HCEC 1CT (cell line): ENCODE measurements at places on chromosomes 5 and 9.
A peak's percentile ranks its signal among the peaks of the same experiment; 100 is the strongest.

GRCh38 chr9:137114613-137115393 lies at the start of gene DPP7:
DPP7 (minus strand) TSS chr9:137114733; CDS start chr9:137114713, 20 bp downstream.
- peak; percentile 55 for DNase-seq

GRCh38 chr9:124897570-124898460 lies 35.9 kb downstream of the ARPC5L start:
- DNase-seq: no peak

- DNase-seq: no peak
Measured at GRCh38 chr5:97844797-97845196, 661.8 kb upstream of the RIOK2 start.

DNA sequence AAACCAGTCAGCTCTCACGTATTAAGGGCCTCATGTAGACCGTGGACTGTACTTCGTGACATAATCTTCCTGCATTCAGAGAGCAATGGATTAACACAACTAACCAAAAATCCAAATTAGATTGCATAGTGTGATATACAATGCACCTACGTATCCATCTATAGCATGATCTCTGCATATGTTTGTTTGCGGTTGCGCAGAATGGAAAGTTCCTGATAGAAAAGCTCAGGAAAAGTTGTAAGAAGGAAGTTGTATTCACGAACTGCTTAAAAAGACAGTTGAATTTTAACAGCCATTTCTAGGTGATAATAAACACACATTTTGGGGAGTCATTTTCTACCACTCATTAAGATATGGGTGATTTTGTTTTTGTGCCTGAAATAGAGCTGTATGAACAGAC lies 869.0 kb downstream of the TLE4 start:
- DNase-seq: no peak

- DNase-seq: no peak
Measured at GRCh38 chr5:2905741-2906140, 154.3 kb upstream of the IRX2 start.

- DNase-seq: no peak
Measured at GRCh38 chr9:8760000-8760767, 960.6 kb upstream of the DMAC1 start.

DNA sequence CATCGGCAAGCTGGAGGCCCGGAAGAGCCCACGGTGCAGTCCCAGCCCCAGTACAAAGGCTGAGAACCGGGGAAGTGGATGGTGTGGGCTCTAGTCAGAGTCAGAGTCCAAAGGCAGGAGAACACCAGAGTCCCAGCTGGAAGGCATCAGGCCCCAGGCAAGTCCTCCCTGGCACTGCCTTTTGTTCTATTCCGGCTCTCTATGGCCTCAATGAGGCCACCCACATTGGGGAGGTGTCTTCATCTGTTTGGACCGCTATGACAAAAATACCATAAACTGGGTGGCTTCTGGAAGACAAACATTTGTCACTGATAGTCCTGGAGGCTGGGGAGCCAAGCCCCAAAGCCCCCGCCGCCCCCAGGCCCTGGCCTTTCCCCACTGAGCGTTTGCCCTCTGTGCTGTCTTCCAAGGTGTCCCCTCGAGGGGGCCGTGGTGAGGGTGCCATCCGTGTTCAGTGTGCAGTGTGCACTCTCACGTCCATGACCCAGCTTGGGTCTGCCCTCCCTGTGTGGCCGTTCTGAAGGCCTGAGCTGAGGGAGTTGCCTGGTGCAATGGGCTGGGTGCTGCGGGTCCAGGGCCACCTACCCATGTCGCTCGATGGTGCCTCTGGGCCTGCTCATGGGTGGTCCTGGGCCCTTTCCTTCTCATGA lies 99.1 kb upstream of the PPP1R26 start:
- DNase-seq: no peak

DNA sequence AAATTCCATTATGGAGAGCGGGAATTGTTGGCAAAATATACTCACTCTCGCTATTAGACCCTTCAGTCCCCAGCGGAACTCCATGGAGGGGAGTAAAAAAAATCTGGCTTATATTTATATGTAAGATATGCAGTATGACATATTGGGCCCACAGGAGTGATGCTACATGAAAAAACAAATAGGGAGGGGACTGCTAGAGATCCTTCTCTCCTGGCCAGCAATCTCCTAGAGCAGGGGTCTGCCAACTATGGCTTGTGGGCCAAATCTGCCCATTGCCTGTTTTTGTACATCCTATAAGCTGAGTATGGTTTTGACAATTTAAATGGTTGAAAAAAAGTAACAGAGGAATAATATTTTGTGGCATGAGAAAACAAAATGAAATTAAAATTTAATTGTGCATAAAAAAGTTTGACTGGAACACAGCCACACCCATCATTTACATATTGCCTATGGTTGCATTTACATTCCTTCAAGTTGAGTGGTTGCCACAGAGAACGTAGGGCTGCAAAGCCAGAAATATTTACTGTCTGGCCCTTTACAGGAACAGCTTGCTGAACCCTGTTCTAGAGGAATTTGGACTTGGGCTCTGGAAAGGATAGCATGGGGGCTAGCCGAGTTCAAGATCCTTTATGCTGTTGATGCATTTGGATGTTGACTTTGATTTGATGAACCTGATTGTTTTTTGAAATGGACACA lies 197.3 kb upstream of the CLINT1 start:
- peak; percentile 9 for DNase-seq

- DNase-seq: no peak
Measured at GRCh38 chr5:120502531-120502930, 38.4 kb downstream of the PRR16 start.

GRCh38 chr5:34621277-34622097 lies 34.6 kb upstream of the RAI14 start:
- no peak for DNase-seq

GRCh38 chr5:170630711-170631141 lies 126.9 kb downstream of the KCNIP1 start:
- no peak for DNase-seq

- DNase-seq: peak; percentile 59
Measured at GRCh38 chr5:74667396-74667795, 17.6 kb upstream of the HEXB start.

DNA sequence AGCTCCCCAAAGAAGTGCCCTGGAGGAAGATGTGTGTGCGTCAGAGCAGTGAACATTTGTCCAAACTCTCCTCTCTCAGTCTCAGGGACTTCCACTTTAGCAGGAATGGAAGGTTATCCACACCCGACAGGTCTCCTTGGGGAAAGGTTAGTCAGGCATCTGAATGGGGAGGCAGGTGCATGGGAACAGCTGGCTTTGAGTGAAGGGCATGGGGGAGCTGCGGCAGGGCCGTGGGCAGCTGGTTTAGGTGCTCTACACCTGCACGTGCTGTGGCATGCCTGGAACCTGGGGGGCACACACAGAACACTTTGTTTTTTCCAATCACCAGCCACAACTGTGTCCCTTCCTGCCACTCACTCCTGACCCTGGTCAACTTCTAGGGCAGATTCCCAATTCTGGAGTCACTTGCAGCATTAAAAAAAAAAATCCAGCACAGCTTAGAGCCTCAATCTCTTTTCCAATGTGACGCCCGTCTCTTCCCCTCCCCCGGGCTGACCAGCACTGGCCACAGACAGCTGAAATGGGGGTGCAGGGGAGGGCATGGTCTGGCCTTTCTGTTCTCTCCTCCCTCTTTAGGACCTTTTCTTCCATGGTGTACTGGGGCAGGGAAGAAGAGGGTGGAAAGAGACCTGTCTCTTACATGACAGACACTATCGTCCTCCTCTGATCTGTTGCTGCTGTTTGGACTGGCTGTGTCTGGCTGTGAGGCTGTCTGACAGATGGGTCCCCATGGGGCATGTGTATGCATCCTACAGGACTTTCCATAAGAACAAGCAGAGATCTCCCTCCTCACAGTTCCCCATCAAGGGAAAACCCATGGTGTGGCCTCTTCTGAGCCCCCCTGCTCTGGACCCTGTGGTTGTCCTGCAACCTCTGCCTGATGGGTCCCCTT lies 9.5 kb upstream of the IL3 start:
- no peak for DNase-seq

- DNase-seq: no peak
Measured at GRCh38 chr9:108117795-108118194, 628.2 kb upstream of the KLF4 start.

DNA sequence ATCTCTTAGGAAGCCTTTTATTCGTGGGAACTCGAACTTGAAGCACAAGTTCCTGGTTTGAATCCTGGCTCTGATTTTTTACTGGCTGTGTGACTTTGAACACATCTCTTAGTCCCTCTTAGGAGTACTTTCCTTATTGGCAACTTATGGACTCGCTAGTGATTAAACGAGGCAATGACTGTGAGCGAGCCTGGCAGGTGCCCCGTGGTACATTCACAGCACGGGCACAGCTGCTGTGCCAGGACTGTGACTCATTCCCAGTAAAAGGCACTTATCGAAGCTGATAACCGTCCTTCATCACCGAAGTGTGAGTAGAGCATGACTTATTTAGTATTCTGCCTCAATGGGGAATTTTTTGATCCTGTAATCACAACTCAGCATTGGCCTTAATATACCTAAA lies 22.7 kb downstream of the CFAP90 start:
- DNase-seq: no peak

GRCh38 chr5:177310757-177311391 lies 824 bp downstream of the MXD3 start:
- no peak for DNase-seq

DNA sequence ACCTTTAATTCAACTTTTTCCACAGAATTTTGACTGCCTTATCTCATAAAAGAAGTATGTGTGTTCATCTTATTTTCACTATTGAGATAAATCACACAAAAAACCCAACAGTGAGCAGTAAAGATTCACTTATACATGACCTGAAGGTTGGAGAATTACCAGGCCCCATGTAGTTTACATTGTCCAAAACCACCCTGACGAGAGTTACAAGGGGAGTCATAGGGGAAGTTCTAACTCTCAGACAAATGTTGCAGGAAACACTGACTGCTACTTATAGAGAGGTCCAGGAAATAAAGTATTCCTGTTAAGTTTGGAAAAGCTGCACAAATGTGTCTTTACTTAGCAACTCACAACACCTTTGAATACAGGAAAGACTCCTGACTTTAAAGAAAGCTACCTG lies 14.1 kb downstream of the SPATA9 start:
- no peak for DNase-seq

DNA sequence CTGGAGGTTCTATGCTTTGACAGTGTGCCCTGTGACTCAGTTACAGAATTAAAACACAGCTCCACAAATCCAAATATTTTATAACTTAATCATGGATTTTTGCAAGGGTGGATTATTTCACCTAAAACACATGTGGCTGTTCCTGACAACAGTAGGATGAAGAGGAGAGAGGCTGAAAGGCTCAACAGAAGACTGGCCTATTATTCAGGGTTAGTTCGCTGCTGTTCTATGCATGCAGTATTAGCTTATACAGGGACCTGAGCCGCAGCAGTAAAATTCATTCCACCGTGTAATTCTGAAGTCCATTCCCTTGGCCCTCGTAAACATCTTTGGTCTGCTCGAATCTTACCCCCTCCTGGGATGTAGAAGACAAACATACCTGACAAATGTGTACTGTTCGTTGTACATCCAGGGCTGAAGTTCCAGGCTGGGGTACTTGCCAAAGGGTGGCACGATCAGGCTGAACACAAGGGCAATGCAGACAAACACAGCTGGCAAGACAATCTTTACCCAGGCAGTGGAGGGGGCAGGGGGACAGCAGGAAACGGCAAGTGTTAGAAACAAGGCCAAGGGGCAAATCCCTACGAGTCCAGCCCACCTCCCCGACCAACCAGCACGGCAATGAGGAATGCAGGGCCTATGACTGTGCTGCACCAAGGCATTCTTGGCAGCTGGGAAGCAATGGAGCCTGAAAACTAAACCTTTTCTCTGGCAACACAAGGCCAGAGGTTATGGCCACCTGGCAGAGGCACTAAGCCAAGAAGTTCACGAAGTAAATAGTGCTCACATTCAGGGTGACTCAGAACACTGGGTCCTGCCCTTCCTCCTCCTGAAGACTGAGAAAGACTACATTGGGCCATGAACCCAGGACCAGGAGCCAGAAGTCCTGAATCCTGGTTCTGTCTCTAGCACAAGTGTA lies 46.8 kb downstream of the NIPSNAP3B start:
- peak; percentile 48 for DNase-seq

- DNase-seq: no peak
Measured at GRCh38 chr9:13485068-13485596, 205.6 kb upstream of the MPDZ start.

- DNase-seq: no peak
Measured at GRCh38 chr9:83406921-83407320, 131.3 kb downstream of the FRMD3 start.

- DNase-seq: no peak
Measured at GRCh38 chr5:38423276-38424147, 132.9 kb downstream of the LIFR start.

- DNase-seq: no peak
Measured at GRCh38 chr5:90014420-90014819, 395.1 kb downstream of the CETN3 start.

DNA sequence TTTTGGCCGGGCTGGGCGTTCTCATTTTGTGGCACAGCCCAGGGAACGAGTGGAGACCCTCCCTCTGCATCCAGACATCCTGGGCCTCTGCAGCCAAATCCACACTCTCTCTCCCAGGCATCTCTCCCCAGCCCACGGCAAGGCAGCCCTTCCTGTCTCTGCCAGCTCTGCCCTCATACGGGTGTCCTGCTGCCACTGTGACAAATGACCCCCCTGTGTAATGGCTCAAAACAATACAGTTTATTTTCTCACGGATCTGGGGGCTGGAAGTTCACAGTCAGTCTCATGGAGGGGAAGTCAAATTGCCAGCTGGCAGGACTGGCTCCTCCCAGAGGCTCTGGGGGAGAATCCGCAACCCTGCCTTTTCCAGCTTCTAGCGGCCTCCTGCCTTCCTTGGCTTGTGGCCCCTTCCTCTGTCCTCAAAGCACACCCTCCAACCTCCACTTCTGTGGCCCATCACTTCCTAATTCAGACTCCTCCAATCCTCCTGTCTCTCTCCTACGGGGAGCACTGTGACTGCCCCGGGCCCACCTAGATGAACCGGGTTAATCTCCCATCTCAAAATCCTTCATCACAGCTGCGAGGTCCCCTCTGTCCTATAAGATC lies 70.2 kb upstream of the COL5A1 start:
- no peak for DNase-seq

DNA sequence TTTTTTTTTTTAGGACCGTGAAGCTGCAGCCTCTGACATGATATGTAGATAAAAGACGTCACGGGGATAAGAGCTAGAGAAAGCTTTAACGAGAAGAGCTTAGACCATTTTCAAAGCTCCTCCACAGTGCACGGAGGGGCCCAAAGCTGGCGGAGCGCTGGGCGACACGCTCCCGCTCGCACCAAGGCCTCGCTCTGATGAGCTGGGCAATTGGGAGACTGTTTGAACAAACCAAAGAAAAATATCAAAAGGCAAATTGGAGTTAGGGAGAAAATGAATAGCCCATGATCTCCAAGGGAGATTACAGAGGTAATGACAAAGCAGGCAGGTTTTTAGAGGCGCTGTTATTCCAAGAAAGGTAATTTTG lies 179.4 kb downstream of the SREK1 start:
- no peak for DNase-seq
